ENCODE measurements at places on chromosomes 13 and 19. TPM values are rescaled to one million over a fixed set of nuclear protein-coding genes. Genes with fewer than 3 reads are reported as not detected.
A peak's percentile ranks its signal among the peaks of the same experiment; 100 is the strongest.

DNA sequence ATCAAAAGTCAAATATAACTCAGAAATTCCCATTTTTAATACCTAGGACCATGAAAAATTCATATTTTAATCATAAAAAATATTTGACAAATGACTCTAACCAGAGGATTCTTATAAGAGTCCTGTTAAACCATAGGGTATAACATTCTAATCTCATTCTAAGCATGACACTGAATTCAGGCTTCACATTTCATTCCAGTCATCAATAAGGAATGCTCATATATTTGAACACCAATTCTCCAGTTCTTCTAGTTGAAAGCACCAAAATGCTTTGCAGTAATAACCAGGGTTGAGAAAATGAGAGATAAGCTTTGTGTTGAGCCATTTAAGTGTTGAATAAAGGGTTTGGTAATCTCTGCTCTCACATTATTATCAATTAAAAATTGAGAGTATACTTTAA is 147.5 kb downstream of the VWA8 start:
- DNase-seq, result no peak

GRCh38 chr13:29702912-29703351 is 107.4 kb upstream of the SLC7A1 start:
- peak; percentile 27 for DNase-seq

- DNase-seq, result no peak
These were observed 686 bp downstream of the SETDB2 start for GRCh38 chr13:49444524-49445395.

- DNase-seq, result no peak
These were observed 34.9 kb downstream of the DNAJC15 start for GRCh38 chr13:43058318-43058674.

OR10H1 gene
- not detected for total RNA-seq

DNA sequence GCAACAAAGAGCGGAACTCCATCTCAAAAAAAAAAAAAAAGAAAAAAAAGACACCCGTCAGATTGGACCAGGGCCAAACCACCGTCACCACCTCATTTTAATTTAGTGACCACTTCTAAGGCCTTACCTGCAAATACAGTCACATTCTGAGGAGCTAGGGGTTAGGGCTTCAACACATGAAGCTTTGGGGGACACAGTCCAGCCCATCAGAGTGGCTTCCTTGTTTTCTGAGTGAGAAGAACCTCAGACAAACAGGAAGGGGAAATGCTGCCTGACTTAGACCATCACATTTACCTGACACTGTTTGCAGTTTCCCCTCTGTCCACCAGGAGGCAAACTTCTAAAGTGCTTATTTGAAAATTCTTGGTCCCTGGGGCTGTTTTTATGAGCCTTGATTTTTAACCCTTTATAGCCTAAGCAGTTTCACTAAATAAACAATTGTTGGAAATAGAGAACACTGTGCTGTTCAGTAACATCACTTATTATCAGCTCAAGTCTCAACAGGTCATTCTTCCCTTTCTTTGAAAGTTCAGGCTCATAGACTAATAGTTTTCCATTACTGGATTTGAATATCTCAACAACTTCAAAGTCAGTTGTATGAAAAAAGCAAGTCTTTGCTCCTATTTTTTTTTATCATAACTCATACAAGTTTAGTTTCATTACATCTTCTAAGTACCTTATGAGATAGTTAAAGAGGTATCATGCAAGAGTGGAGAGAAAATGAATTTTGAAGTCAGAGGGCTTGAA is 74.9 kb upstream of the WASF3 start:
- DNase-seq, result peak; percentile 83

DNA sequence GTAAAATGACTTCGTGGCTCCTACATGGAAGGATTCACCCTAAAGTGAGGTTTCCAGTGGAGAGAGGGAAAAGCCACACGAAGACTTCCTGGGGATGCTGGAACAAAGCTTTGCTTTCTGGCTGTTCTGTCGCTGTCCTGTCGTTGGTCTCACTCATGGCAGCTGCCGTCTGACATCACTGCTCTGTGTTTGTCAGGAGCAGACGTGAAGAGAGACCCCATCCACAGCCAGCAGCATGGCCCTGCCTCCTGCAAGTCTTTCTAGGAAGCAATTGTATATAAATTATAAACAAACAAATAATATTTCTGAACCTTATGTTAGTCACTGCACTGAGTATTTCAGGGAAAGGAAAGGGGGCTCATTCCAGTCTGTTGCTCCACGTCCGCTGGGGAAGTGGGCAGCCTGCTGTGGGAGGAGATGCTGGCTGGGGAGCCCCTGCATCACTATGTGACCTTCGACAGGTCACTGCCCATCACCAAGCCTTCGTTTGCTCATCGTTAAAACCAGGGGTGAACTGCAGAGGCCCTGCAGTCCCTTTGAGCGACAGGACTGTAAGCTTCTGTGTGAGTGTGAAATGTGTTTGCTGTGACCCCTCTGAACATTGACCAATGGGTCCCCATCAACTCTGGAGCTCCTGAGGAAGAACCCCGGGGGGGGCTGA is 151.0 kb downstream of the DCT start:
- no peak for DNase-seq

DNA sequence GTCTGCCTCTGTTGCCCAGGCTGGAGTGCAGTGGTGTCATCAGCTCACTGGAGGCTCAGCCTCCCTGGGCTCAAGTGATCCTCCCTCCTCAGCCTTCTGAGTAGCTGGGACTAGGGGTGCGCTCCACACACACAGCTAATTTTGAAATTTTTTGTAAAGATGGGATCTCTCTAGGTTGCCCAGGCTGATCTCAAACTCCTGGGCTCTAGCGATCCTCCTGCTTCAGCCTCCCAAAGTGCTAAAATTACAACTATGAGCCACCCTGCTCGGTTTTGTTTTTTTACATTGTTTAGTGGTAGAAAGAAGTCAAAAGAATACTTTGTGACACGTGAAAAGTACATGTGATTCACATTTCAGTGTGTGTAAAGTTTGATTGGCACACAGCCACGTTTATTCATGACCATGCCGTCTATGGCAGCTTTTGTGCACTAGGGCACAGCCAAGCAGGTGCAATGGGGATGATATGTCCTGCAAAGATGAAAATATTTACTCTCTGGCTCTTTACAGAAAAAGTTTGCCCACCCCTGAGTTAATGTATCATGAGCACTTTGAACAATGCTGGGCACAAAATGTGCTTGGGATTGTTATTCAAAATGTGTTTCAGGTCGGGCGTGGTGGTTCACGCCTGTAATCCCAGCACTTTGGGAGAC is 16.2 kb upstream of the NFIC start:
- no peak for DNase-seq

DNA sequence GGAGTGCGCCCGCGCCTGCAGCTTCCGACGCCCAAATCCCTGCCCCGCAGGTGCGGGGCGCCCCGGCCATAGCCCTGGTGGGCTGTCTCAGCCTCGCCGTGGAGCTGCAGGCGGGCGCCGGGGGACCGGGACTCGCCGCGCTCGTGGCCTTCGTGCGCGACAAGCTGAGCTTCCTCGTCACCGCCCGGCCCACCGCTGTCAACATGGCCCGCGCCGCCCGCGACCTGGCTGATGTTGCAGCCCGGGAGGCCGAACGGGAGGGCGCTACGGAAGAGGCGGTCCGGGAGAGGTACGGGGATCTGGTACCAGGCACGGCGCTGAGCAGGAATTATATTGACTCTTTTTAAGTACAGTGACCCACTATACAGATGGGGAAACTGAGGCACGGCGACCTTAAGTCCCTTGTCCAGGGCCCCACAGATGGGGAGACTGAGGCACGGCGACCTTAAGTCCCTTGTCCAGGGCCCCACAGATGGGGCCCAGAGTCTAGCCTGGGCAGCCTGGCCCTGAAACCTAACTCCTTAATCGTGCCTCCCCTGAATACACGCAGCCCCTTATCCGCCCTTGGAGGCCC is 586 bp downstream of the MRI1 start:
- no peak for DNase-seq

Data from H1 (cell line).